ENCODE measurements at places on chromosomes 11 and 22.

DNA sequence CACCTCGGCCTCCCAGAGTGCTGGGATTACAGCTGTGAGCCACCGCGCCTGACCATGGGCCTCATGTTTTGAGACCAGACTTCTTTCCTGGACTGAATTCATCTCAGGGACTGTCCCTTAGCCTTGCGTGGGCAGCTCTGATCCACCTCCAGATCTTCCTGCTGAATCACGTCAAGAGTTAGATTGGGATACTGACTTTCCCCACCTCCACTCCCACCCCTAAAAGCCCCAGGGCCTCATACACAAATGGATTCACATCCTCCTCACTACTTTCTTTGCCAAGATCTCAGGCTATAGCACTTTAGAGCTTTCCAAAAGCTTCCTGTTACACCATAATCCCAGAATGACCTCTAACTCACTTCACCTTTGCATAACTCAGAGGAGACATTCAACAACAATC, 12.1 kb downstream of the CCDC87 start:
- DNase-seq: no peak

DNA sequence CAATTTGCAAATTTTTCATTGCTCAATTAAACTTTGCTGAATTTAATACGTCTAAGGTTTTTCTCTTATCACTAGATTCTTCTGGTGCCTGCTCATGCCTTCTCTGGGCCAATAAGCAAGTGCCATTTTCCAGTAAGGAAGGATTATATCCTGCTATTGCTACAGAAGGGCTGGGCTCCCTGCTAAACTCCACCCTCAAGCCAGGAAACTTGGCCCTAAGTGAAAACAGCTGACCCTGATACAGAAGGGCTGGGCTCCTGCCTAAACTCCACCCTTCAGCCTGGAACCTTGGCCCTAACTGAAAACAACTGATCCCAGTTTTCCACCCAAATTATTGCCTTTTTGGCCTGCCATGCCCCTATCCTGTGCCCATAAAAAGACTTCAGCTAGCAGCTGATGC, 385.3 kb downstream of the DYNC2H1 start:
- no peak for DNase-seq

DNA sequence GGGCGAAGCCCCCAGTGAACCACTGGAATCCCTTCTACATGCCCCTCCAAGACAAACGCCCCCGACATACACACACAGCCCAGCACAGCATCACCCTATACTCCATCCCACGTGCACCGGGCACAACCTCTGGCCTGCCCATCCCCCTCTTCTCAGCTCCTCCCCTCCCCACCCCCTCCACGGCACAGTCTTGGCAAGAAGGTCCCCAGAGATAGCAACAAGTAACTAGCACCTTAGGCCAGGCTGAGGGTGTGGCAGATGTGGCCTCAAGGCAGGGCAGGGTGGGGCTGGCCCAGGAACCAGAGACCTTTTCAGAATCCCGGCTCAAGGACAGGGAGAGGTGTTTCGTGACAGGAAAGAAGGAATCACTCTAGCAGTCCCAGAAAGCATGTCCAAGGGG, 54.3 kb downstream of the CYTH4 start:
- no peak for DNase-seq

- DNase-seq: no peak
Observed at GRCh38 chr11:66849501-66850234, 6.4 kb downstream of the RCE1 start.

DNA sequence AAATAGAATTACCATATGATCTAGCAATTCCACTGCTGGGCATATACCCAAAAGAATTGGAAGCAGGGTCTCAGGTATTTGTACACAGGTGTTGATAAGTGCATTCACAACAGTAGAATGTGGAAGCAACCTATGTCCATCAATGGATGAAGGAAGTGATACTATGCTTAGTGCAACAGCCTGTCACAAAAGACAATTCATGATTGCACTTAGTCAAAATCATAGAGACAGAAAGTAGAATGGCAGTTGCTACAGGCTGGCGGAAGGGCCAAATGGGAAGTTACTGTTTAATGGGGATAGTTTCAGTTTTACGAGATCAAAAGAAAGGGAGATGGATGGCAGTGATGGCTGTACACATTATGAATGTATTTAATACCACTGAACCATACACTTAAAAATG, 42.0 kb downstream of the SGSM3 start:
- DNase-seq: no peak

- DNase-seq: no peak
Observed at GRCh38 chr11:65474864-65475263, 24.0 kb upstream of the MALAT1 start.

DNA sequence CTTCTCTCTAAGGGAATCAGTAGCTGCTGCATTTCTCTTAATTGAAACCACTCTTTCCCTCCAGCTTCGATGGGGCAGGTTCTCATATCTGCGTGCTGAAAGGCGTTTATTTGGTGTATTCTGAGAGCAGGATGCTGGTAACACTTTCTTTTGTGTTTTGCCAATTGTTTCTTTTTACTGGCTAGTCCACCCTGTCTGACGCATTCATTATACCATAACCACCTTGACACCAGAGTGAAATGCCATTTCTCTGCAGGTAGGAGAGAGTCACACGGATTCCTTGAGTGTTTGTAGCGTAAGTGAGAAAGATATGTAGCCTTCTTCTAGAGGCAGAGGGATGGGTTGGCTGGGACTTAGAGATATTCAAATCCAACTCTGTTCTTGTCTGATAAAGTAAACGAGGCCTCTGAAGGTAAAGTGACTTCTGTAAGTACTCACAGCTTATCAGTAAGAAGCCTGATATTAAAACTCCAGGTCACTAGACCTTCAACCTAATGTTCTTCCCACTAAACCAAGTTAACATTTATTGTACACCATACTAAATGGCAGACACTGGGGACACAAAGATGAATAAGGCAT, 21.4 kb downstream of the CD44 start:
- no peak for DNase-seq

DNA sequence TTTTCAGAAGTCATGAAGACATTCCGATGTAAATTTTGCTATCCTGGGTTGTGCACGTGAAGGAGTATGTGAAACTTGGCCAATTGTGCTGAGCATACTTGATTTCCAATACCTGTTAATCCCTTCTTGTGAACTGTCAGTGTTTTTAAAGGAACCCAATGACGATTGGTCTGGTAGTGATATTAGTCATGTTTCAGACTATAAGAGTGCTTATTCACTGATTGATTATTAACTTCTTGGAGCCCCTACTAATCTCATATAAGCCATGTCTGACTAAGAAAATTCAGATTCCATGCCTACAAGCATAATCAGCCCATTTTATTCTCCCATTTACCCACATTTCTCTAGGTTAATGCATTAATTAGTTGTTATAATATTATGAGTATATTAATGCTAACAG, 330.8 kb upstream of the MTNR1B start:
- no peak for DNase-seq

- DNase-seq: no peak
Observed at GRCh38 chr11:133011604-133012003, 520.7 kb downstream of the OPCML start.

GRCh38 chr11:102192349-102193066, 82.3 kb downstream of the YAP1 start:
- DNase-seq: no peak

DNA sequence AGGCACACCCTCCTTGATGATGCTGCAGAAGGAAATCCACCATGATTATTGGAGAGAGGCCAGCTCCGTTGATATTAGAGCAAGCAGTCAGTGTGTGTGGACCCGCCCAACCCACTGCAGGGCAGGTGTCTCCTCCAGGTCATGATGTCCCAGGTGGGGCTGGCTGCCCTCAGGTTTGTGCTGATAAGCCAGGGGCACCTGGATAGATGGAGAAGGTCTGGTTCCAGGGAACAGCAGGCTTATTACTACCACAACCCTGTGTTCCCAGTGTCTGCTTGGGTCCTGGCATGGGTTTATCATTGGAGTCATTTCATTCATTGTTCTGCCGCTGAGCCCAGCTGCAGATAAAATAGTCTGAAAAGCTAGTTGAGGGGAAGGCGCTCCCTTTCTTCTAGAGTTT, 181.1 kb upstream of the NECTIN1 start:
- no peak for DNase-seq

DNA sequence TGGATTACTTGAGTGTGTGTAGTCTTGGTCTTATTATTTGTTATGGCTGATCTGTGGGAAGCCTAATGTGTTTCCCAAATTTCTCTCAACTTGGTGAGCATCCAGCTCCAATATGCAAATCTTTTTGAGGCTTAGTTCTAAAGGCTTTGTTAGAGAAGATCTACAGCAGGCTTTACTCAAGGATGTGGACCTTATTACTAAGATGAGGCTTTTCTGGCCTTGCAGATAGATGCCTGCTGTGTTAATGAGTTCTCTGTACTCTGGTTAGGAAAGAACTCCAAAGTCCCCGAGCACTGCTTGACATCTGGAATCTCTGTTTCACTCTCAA, 24.1 kb downstream of the MYEOV start:
- no peak for DNase-seq

DNA sequence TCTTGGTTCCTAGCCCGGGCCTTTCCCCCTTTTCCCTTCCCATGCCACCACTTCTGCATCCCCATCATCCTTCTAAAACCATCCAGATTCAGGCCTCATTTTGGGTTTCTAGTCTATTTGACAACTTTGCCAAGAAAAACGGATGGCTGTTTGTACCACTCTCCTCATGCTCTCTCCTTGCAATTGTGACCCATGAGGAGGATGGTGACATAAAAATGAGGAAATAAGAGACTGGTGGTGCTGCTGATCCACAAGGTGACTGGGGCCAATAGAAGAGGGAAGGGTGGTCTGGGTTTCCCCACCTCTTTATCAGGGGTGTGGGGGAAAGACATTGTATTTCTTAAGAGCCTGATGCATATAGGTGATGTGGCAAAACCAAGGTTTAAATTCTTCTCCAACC, 1.0 kb downstream of the MS4A4A start:
- DNase-seq: no peak

DNA sequence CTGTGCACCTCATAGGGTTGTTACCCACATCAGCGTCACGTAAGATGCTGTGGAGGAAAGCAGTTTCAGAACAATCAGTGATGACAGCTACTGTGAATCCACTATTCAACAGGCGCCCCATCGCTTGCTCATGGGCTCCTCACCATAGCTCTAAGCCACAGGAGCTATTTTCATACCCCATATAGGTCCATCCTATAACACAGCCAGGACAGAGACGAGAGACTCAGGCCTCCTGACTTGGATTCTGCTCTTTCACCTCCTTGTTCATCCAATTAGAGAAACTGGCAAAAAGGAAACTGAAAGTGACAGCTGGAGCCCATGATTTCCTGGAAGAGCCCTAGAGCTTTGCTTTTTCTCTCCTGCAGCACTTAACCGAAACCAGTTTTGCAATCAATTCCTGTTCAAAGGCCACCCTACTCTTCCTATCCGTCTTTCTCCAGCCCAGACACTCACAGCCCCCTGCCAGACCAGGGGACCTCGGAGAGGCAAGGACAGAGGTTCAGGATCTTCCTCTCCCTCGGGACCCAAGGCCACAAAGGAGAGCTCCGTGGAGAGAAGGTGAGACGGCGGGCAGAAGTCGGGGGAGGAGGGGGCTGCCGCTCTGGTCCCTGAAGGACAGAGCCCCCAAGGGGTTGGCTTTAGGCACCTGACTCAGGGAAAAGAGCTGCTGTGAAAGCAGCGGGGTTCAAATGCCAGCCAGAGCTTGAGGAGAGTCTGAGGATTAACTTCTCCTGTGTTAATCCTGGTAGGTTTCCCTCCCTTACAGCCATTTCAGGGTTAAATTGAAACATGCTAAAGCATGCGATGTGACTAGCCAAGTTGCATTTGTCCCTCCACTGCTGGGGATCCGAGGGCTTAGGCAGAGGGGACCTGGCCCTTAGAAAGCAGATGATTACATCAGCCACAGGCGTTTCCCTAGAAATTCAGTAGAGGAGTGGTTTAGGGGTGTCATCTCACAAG, at the start of gene APOL6:
APOL6 (plus strand) TSS at position 381 of the 960 bp plus-strand sequence. CDS start 7,980 bp downstream, outside the sequence.
- DNase-seq: peak; percentile 73

DNA sequence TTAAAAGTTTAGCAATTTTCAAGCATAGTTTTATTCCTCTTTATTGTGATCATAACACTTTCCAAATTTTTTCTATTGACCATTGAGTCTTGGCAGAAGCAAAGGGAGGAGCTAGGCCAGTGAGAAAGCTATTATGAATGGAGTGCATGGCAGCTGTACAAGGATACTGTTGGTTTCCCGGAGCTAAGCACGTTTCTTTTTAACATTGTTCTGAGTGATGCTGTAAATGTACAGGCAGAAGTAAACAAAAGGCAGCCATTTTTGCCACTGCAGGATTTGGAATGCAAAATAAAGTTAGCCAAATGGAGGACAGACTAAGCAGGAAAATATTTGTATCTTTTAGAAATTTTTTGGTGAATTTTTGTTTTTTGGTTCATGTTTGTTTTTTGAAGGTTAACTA, 16.2 kb downstream of the CBL start:
- peak; percentile 29 for DNase-seq

DNA sequence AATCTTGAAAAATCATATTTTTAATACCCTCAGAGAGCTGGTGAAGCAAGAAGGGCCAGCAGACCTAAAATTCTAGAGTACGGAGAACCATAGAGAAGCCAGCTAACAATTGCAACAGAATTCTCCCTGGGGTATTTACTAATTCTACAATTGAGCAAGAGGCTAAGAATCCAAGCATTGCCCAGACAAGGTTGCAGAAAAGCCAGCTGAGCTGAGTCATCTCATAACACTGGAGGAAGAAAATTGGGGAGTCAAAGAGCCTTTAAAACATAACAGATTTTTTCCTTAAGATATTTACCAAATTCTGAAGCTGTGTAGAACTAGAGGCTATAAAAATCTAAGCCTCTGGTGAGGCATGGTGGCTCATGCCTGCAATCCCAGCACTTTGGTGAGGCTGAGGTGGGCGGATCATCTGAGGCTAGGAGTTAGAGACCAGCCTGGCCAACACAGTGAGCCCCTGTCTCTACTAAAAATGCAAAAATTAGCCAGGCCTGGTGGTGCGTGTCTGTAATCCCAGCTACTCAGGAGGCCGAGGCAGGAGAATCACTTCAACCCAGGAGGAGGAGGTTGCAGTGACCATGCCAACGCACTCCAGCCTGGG, 13.6 kb upstream of the TMEM216 start:
- peak; percentile 96 for DNase-seq

DNA sequence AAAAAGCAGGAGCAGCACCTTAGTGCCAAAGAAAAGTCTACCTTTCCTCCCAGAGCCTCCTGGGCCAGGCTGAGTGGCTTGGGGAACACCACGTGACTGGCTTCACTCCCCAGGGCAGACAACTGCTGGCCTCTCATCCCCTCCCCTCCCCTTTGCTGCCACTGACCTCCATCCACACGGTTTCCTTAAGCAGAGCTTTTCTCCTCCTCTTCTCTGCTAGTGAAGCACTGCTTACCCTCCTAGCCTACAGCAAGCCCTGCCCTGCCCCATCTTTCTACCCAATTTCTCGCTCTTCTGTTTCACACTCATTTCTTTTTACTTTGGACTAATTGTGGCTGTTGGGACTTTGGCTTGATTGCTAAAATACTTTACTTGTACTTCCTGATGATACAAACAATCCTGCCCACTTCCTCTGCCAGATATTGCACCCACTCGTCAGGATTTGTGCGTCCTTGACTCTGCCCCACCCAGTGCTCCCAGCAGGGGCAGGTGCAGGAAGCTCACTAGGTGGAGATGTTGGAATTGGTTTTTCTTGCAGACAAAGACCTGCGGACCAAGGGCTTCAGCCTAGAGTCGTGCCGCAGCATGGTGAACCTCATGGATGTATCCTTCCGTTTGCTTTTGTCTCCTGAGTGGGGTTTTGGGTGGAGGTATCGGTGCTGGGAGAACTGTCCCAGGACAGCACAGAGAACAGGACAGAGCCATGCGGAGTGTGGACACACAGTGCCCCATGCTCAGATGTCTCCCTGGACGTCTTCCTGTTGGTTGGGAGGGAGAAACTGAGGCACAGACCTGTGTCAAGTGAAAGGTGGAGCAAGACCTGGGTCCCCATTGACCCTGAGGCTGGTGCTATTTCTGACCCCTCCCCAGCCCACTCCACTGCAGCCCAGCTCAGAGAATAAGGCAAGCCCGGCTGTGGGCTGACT, 27.3 kb downstream of the CAPN1 start:
- no peak for DNase-seq

- peak; percentile 1 for DNase-seq
Observed at GRCh38 chr11:131637469-131638175, 267.2 kb downstream of the NTM start.

All from GM04504 (cell line).